ENCODE measurements at places on chromosomes 6 and 20.

DNA sequence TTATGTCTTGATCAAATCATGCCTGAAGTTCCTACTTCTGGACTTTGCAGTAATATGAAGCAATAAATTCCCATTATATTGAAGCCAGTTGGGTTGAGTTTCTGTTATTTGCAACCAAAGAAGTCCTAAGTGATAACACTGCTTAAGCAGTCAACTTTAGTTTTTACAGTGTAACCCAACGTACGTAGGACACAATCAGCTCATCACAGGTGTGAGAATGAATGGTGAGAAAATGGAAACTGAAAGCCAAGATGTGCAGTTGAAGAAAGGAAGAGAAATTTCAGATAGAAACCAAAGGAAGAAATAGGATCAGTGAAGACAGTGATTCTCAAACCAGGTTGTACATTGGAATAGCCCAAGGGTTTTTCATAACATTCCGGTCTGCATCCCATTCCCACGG lies 211.4 kb upstream of the ZFP64 start:
- DNase-seq, result peak; percentile 23

DNA sequence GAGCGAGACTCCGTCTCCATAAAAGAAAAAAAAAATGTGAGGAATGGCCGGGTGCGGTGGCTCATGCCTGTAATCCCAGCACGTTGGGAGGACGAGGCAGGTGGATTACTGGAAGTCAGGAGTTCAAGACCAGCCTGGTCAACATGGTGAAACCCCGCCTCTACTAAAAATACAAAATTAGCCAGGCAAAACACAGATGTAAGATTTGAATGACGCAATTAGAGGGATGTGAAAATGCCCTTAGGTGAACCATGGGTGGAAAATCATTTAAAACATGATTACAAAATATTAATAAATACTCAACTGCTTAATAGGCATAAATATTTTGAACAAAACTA lies 20.9 kb downstream of the COL9A3 start:
- no peak for DNase-seq

- no peak for DNase-seq
These were observed 584.1 kb downstream of the MAFB start for GRCh38 chr20:40104959-40105358.

DNA sequence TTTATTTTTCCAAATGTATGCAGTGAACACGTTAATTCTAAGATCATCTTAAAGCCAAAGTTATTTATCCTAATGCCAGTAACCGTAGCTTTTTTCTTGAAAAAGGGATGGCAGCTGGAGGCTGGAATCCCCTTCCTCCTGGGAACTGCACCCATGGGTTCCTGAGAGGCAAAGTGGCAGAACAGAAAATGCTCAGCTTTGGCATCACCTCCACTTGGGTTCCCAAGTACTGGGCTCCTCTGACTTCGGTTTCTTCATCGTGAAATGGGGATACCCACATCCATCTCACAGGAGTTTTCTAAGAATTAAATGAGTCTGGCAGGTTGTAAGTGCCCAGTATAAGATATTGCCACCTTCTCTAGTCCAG lies 6.2 kb upstream of the DDX43 start:
- DNase-seq, result no peak

DNA sequence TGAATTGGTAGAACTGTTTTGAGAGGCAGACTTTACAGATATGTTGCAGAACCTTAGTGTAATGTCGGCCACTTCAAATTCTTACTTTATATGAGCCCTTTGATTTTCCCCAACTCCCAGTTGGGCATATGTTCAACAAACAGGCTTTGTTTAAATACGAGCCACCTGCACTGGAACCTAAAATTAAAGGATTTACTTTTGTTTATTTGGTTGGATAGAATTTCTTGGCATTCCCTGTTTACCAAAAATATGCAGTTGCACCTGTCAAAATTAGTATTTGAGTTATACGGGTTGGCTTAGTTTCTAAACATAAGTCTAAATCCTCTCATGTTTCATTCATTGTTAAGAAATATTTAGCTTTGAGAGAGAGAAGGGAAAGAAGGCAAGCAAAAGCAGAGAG lies 2.4 kb upstream of the GLYATL3 start:
- DNase-seq, result no peak

DNA sequence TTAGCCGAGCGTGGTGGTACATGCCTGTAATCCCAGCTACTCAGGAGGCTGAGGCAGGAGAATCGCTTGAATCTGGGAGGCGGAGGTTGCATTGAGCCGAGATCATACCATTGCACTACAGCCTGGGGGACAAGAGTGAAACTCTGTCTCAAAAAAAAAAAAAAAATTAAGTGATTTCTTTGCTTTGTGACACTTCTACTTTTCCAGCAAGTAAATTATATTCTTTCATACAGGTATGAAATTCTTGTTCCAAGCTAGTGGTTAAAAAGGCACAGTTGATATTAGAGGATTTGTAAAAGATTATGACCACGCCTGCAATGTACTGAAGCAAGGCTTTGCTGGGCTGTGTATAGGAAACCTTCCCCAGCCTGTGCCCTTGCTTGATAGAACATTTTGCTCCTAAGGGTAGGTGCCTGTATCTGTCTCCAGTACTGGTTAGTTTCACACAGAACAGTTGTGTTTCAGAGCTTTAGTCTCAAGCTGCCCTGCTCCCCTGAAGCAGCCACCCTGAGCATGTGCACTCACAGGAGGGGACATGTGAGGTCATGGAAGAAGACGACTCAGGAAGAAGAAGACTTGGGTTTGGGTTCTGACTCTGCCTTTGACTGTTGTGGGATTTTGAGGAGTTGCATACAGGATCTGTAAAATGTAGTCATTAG lies 10.2 kb downstream of the PTPN1 start:
- DNase-seq, result peak; percentile 67

- no peak for DNase-seq
These were observed 59.4 kb upstream of the SCP2D1 start for GRCh38 chr20:18754030-18754652.

Data from activated CD4-positive, alpha-beta T cell treated with anti-CD3 and anti-CD28 coated beads, Interleukin-2, Interleukin-6, amounts not matched to agents 100 ng/mL and 50 ng/mL, durations not matched to agents 16 hours and 8 hours (primary cell).